NCI-H524 (cell line): ENCODE measurements at places on chromosomes 1 and 21.

DNA sequence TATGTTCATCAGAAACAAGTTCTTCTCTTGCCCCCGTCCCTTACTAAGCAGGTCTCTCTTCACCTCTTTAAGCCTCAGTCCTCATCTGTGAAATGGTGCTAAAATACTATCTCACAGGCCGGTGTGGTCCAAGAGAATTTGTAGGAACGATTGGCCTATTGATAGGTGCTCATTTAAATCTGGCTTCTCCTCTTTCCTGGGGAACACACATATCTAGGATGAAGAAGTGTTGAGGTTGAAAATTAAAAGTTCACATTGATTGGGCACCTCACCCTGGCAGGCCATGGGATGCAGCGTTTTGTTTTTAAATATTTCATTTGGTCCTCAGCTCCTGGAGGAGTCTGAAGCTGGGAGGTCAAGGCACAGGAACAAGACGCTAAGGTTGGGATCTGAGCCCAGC, 8.9 kb upstream of the TAS1R2 start:
- no peak for DNase-seq

GRCh38 chr1:1883092-1883873, 7.6 kb downstream of the GNB1 start:
- no peak for DNase-seq

DNA sequence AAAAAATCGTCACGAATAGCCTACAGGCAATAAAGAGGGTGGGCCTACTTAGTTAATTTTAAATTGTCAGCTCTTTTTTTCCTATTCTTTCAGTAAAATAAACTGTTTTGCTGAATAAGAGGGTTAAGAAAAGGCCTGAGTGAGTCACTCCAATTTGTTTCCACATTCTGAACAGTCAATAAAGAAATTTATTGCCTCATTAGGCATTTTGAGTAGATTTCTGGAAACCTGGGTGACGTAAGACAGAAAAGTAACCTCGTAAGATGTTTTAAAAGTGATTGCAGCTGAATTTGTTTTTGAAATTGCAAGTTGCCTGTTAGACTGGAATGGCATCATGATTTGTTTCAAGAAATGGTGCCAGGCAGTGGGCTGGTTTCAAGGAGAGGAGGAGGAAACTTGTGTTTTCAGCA, 439.3 kb downstream of the USP25 start:
- DNase-seq: no peak

- DNase-seq: no peak
These were observed 106.7 kb downstream of the SLC45A1 start for GRCh38 chr1:8424539-8425116.

DNA sequence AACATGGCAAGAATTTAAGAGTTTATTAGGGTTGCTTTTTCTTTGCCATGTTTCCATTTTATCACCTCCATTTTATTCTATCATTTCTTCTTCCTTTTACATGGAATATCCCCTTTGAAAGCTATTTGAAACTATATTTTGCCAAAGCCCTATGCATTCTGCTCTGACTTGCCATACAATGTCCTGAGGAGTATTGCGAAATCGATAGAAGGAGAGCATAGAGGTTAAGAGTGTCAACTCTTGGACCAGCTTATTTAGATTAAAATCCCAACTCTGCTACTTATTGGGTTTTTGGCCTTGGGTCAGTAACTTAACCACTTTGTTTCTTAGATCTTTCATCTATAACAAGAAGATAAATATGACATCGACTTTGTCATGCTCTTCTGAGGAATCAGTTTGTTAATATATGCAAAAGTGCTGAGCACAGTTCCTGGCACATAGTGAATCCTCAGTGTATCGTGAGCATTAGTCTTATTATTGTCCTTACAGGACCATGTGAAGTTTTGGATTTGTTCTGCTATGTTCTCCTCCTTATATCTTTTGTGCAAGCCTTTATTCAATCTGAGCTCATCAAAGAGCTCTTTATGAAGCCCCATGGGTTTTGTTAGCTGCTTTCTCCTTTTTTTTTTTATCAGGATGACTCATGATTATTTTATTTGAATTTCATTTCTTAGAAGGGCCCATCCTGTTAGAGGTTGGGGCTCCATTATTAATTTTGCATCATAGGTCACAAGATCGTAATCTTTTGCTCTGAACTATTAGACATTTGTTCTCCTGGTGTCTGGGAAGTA, 17.6 kb downstream of the ACKR1 start:
- DNase-seq: no peak

DNA sequence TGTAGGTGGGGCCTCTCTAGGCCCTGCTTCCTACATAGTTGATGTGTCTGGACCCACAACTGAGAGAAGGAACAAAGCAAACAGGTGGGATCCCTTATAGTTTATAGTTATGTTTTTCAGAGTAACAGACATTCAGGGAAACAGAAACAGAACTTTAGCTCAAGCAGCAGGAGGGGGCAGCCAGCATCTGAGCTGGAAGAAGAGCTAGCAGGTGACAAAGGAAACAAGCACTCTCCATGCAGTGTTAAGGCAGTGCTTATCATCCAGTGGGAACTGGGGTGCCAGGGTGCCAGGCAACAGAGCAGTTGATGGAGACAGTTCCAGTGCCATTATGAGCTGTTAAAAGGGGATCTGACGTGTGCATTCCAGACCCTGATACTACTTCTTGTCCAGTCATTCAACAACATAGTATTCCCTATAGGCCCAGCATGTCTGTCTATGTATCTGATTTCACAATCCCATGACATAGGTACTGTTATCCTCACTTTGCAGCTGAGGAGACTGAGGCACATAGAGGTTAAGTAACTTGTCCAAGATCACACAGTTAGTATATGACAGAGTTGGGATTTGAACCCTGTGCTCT, 13.5 kb downstream of the HIVEP3 start:
- DNase-seq: no peak

DNA sequence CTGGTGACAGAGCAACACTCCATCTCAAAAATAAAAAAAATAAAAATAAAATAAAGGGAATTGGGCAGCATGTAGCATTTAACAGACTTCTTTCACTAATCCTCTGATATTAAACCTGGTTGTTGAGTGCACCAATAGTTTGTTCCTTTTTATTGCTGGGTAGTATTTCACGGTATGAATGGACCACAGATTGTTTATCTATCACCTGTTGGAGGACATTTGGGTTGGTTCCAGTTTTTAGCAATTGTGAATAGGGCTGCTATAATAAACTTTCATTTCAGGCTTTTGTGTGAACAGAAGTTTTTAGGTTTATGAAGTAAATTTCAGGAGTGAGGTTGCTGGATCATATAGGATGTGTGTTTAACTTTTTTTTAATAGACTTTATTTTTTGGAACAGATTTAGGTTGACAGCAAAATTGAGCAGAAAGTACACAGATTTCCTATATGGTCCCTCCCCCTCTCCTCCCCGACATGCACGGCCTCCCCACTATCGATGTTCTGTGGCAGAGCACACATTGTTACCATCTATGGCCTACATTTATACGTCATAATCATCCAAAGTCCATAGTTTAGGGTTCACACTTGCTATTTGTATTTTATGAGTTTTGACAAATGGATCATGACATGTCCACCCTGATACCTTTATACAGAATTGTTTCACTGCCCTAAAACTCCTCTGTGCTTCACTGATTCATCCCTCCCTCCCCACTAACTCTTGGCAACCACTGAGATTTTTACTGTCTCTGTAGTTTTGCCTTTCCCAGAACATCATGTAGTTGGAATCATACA, 66.1 kb upstream of the TMPRSS2 start:
- no peak for DNase-seq

GRCh38 chr1:89616844-89617627, 15.9 kb upstream of the LRRC8C start:
- DNase-seq: no peak

DNA sequence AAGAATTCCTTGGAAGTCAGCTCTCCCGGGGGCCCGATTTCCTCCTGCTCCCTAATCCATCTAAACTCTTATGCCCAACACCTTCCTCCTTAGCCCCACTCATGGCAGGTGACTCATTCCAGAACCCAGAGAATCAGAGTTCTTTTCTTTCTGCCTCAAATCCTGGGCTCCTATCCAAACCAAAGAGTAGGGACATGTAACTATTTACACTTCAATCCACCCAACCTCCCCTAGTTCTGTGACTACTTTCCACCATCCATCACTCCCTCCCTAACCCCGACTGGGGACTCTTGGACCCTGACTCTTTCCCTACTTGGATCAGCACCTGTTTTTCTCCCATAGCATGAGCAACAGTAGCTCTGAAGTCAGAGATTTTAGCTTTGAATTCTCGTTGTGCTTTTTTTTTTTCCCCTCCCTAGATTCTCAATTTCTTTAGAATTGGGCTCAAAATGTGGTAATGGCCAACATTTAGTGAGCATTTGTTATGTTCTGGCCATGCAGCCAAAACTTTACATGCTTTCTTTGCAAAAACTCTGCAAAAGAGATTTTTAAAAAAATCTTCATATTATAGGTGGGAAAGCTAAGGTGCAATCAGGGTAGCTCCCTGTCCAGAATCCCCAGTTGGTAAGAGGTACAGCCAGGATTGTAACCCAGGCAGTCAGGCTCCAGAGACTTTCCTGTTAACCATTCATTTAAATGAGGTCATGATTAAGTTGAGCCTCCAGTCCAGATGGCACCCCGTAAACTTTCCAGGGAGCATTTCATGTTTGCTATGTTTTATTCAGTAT, 7.5 kb upstream of the CYP4A11 start:
- no peak for DNase-seq

DNA sequence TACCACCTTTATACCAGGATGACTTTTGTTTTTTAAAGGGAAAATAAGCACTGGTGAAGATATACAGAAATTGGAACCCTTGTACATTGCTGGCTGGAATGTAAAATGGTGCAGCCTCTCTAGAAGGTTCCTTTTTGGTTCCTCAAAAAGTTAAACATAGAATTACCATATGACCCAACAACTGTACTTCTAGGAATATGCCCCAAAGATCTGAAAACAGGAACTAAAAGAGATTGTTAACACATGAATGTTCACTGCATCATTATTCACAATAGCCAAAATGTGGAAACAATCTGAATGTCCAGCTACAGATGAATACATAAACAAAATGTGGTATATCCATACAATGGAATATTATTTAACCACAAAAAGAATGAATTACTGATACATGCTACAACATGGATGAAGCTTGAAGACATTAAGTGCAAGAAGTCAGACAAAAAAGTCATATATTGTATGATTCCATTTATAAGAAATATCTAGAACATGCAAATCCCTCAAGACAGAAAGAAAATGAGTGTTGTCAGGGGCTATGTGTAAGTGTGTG, 84.9 kb upstream of the DMRTA2 start:
- DNase-seq: no peak
